ENCODE measurements at places on chromosomes 7 and 10. TPM values are rescaled to one million over a fixed set of nuclear protein-coding genes. Genes with fewer than 3 reads are reported as not detected.

Gene ERVW-1
- total RNA-seq, result not detected

Gene C10orf62
- total RNA-seq, result not detected

Gene AKR1B1
- total RNA-seq, result 48.3 TPM

Gene TWIST1
- not detected for total RNA-seq

GRCh38 chr10:74167443-74167842 is 16.4 kb downstream of the ADK start:
- no peak for DNase-seq

GRCh38 chr7:47816647-47817046 is 131.6 kb downstream of the PKD1L1 start:
- DNase-seq, result no peak

DNA sequence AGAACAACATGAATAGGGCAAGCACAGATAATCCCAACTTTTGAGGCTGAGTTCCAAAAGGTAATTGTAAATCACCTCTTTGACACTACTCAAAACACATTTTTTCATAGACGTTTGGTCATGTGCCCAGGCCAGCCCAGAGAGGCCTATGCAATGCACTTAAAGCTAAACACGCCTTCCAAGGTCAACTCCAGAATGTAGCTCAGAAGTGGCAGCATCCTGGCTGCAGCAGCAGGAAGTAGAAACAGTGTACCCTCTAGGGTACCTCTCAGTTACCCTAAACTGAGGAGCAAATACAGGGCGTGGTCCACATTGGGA is 58.7 kb downstream of the OSBPL3 start:
- peak; percentile 83 for DNase-seq

DNA sequence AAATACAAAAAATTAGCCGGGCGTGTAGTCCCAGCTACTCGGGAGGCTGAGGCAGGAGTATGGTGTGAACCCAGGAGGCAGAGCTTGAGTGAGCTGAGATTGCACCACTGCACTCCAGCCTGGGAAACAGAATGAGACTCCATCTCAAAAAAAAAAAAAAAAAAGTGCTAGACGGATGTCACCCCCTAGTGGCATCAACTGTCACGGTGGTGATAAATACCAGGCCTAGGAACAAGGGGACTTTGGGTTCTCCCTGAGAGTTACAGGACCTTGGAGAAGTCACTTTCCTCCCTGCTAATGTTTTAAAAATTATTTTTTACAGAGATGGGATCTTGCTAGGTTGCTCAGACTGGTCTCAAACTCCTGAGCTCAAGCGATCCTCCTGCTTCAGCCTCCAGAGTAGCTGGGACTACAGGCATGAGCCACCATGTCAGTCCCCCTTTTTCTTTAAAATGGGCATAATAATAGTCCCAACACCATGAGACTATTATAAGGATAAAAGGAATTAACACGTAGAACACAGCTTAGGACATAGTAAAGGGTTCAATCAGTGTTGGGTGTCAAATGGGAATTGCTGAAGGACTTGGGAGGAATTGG is 2.6 kb upstream of the TMEM130 start:
- peak; percentile 10 for DNase-seq

GRCh38 chr7:11343818-11344413 is 370.2 kb downstream of the PHF14 start:
- DNase-seq, result peak; percentile 27

DNA sequence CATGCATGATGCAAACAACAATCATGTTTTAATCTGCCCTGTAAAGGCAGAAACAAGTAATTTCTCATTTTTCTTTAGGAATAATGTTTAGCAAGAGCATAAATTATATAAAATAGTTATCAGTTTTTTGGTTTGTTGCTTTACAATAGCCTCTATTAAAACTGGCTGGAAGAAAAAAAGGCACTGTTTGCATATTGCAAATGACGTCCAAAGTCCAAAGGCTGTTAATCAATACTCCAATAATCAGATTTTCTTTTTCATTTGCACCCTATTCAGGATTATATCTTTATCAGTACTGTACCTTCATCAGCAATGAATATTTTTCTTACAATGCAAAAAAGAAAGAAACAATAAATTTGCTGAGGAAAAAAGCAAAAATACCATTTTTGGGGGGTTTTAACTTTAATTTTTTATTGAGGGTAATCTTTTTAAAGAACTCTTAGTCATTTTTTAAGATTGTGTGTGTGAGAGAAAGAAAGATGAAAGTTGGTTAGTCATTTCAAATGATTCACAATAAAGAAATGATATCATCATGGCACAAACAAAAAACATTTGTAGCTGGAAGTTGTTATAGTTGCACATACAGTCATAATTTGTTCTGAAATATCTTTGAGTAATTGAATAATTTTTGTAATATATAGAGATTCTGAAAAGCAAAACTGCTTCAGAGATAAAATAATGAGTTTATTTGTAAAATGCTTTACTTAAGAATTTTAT is 44.4 kb upstream of the AKR1C2 start:
- no peak for DNase-seq

GRCh38 chr10:91621483-91622113 is 11.3 kb downstream of the PPP1R3C start:
- DNase-seq, result no peak

All from dermis microvascular lymphatic vessel endothelial cell (primary cell).